ENCODE measurements at places on chromosomes 2 and 18.

- DNase-seq: no peak
These were observed 55.1 kb upstream of the ACVR2A start for GRCh38 chr2:147789720-147790119.

DNA sequence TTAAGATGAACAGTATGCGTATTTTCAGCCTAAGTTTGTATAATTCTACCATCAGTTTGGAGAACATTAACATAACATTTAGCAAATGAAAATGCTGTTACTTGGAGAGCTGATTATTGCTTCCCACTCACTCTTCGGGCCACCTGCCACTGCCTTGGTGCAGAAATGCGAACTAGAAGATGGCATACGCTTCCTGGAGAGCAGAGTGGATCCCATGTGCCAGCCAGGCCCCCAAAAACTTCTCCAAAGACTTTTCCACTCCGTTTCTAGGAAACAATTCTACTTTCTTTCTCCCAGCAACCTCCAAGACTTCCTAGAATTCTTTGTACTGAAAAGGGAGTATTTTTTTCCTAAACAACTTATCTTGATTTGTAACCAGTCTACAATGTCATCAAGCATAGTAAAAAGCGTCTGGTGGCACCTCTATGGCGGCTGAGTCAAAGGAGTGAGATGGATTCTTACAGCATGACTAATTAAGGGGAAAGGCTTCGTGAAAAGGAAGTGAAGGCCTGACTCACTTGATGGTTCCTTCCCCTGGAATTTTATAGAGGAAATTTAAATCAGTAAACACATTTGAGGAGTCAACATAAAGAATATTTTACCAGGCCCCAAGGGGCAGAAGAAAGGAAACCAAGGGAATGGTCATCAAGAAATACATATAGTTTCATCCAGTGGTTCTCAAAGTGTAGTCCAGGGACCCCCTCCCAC is 36.6 kb downstream of the FEZ2 start:
- no peak for DNase-seq

DNA sequence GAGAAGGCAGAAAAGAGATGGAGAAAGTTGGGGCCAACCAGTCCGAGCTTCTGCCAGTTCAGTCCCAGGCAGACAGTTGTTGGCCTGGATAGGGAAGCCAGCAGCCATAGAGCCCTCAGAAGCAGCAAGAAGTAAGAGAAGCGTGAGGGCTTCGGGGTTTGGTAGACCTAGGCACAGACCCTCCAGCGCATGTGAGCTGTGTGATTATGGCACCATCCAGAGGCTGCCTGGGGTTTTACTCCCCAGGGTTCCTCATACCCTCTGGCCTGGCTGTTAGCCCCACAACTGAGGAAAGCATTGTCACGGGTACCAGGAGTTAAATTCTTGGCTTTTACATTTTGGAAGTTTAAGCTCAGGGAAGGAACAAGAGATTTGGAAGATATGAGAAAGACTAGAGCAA is 93.7 kb upstream of the RAB6C start:
- no peak for DNase-seq

GRCh38 chr18:23182606-23183005 is 47.3 kb downstream of the CABLES1 start:
- no peak for DNase-seq

DNA sequence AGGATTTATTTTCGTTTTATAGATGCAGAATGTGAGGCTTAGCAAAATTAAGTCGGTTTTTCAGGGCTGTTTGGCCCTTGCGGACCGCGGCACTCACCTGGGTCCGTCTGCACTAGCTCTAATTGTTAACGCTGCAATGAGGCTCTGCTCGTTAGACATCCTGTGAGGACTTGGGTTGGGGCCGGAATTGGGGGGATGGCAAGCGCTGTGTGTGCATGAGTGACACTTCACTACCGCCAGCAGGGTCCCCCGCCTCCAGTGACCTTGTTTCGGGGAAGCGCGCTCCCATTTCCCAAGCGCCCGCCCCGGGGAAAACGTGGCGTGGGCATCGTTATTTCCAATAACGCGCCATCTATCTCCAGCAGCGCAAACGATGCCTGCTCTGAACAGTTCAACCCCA is 54.2 kb downstream of the KCNG2 start:
- no peak for DNase-seq

DNA sequence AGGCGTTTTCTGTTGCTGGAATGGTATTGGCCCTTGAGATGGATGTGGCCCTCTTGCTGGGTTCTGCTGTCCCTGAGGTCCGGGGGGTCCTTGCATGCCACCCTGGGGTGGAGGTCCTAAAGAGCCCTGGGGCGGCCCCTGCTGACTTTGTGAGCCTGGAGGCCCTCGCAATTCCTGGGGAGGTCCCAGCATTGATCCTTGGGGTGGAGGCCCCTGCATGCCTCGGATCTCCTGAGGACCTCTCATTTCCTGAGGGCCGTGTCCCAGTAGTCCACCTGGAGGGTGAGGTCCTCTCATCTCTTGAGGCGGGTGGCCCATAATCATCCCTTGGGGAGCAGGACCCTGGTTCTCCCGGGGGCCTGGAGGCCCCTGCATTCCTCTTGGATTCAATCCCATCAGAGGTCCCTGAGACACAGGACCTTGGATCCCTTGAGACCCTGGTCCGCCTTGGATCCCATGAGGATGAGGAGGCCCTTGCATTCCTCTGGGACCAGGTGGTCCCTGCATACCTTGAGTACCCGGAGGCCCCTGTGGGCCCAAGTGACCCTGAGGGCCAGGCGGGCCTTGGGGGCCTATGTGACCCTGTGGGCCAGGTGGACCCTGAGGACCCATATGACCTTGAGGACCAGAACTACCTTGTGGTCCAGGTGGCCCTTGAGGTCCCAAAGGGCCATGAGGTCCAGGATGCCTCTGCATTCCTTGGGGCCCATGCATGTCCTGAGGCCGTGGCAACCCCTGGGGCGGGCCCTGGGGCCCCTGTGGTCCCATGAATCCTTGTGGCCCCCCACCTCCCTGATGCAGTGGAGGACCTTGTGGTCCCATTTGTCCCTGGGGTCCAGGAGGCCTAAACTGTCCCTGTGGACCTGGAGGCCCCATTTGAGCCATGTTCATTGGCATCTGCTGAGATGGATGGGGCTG is 18.3 kb downstream of the SFT2D3 start:
- DNase-seq: no peak

Measured in activated naive CD4-positive, alpha-beta T cell treated with Interleukin-2 at 50 U/mL for 16 hours (primary cell).